Endothelial cell of umbilical vein (primary cell): ENCODE measurements at places on chromosomes 1 and 21.

- DNase-seq, result peak; percentile 68
Measured at GRCh38 chr1:8740034-8740449, 77.4 kb downstream of the RERE start.

- DNase-seq, result peak; percentile 72
Measured at GRCh38 chr1:42420911-42421585, 34.8 kb downstream of the ZMYND12 start.

GRCh38 chr1:201143726-201144635 lies 10.3 kb downstream of the TMEM9 start:
- DNase-seq, result no peak

DNA sequence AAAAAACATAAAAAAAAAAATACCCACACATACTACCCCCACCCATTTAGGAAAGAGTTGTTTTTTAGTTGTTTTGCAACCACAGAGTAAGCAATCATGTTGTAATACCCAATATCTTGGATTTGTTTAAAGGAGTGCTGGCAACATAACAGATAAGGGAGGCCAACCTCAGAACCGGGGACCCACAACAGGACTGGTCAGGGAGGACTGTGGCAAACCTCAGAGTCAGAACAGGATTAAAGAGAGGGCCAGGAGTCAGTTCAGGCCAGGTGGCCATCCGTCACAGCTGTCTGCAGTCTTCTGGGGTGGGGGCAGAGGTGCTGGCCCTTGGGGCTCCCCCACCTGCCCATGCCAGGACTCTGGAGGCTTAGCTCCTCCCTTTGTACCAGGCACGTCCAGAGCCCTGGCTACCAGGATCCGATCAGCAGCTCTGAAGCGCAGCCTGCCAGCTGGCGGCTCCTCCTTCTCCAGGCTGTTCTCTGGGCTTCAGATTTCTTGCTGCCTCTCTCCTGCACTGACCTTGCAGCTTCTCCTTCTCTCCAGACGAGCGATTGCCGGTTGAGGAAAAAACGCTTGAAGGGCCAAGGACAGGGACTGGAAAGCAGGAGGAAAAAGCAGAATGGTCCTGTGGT lies 7.9 kb downstream of the H6PD start:
- no peak for DNase-seq

GRCh38 chr1:230020451-230020850 lies 46.6 kb upstream of the GALNT2 start:
- no peak for DNase-seq

DNA sequence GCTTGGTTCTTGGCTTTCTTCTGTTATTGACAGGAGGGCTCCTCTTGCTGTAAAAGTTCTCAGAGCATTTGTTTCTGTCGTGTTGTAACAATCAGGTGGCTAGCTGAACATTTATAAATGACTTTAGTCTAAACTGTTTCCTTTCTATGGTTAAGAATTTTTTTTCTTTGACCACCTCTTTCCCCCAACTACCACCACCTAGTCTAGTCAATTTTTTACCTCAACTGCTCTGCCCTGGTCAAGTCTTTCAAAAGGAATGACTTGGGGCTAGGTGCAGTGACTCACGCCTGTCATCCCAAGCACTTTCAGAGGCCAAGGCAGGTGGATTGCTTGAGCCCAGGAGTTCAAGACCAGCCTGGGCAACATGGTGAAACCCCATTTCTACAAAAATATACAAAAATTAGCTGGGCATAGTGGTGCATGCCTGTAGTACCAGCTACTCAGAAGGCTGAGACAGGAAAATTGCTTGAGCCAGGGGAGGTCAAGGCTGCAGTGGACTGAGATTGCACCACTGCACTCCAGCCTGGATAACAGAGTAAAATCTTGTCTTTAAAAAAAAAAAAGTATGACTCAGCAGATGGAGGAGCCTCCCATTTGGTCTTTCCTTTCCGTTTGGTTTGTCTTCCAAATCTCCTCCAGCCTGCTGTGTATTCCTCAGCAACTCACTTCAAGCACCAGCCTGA lies 40.7 kb downstream of the MAP3K21 start:
- no peak for DNase-seq
